Immature natural killer cell (primary cell): ENCODE measurements at places on chromosomes 11 and 22.

DNA sequence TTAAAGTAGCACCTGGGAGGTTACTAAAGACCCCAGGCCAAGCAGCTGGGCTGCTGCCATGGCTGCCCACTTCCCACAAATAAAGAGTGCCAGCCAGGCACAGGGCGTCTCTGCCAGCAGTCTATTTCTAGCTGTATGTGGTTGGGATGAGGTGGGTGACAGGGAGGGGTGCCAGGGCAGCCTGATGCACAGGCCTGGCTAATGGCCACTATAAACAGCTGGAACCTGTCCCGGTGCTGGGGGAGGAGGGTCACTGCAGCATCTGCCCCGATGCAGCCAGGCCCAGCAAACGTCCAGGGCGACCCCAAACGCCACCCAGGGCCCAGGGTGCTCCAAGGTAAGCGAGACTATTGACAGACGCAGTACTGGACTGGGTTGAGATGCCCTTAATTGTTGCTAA lies 37.4 kb downstream of the SCUBE1 start:
- no peak overlapping the region for H3K4me3 ChIP-seq
- H3K27ac ChIP-seq = no peak overlapping the region
- peaks cover 1% of the 10 kb centered on the region for H3K27me3 ChIP-seq
- no peaks in the 10 kb centered on the region for H3K4me1 ChIP-seq
- DNase-seq = no peak

DNA sequence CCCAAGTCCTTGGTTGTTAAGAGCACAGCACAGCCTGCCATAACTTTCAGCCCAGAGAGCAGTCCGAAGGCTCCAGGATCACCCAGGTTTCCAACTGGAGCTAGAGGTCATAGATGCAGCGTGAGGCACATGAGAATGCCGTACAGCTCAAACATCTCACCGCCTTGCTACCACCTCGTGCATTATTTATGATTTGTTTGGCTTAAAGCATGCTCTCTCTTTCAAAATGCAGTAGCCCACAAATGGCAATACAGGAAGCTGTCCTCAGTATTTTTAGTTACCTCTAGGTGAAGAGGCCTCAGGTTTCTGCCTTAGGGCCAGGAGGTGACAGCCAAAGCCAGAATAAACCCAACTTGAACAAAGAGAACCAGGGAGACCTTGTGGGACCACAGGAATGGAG lies 14.4 kb downstream of the SCN3B start:
- H3K27me3 ChIP-seq = peaks cover 7% of the 10 kb centered on the region
- H3K4me1 ChIP-seq = no peaks in the 10 kb centered on the region
- H3K36me3 ChIP-seq = no peaks in the 10 kb centered on the region

GRCh38 chr22:37609240-37610152 lies 862 bp downstream of the GGA1 start:
- H3K27ac ChIP-seq = peak overlapping the region; percentile 95
- peaks cover 15% of the 10 kb centered on the region for H3K27me3 ChIP-seq

DNA sequence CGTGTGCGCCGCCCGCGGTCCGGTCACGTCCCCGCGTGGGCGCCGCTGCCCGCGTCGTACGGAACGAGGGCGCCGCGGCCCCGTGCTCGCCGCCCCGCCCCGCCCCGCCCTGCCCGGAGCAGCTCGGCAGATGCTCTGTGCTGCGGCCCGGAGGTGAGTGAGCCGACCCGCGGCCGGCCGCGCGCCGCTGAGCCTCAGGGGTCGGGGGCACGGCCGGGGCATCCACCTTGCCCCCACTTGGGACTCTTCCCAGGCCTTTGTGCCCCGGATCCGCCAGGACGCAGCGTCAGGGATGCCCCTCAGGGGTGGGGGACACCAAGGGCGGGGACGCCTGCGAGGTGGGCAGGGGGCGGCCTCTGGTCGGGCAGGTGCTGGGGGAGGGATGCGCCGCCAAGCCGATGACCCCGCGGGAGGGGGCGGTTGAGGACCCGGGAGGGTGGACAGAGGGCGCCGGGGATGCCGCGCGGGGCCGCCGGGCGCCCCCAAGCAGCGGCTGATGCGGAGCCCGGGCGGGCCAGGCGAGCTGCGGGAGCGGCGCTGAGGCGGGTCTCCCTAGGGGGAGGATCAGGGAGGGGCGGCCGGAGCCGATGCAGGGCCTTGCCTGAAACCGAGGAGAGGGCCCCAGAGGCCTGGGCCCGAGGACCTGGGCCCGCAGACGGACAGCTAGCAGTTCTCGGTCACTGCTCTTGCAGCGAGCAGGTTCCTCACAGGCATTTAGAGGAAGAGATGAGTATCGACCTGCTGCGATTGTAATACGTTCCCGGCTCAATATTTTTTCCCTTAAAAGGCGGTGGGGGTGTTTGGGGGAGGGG lies at the start of gene GNAZ:
Gene GNAZ, plus strand, starts transcription at position 102 of the 812 bp plus-strand sequence. CDS start 25,177 bp downstream, outside the sequence.
- peak within 1 kb of the TSS; percentile 89 for H3K4me3 ChIP-seq
- no peaks in the 10 kb centered on the region for H3K36me3 ChIP-seq
- H3K4me1 ChIP-seq = peaks cover 22% of the 10 kb centered on the region
- H3K27me3 ChIP-seq = peaks cover 8% of the 10 kb centered on the region
- DNase-seq = peak; percentile 25

DNA sequence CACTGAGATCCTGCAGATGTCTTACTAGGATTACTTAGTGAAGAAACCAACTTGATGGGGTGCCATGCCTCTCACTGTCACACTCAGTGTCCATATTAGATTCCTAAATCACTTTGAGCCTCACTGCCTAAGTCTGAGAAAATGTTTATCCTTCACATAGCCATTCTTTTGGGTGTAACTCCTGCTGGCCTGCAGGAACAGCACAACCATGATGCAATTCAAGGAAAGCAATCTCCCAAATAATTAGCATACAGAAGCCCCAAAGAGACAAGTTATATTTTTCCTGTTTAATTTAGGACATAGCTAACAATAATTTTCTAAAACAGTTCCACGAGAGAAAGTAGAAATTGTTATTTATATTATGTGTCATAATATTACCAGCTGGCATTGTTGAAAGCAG lies 655.5 kb downstream of the KCNA4 start:
- no peak overlapping the region for H3K27ac ChIP-seq
- no peaks in the 10 kb centered on the region for H3K36me3 ChIP-seq
- no peaks in the 10 kb centered on the region for H3K4me1 ChIP-seq
- H3K27me3 ChIP-seq = no peaks in the 10 kb centered on the region
